Activated CD4-positive, alpha-beta T cell treated with anti-CD3 and anti-CD28 coated beads for 4 hours (primary cell): ENCODE measurements at places on chromosomes 11 and 22.

- DNase-seq = no peak
Measured at GRCh38 chr11:3855808-3856491, 486 bp downstream of the STIM1 start.

DNA sequence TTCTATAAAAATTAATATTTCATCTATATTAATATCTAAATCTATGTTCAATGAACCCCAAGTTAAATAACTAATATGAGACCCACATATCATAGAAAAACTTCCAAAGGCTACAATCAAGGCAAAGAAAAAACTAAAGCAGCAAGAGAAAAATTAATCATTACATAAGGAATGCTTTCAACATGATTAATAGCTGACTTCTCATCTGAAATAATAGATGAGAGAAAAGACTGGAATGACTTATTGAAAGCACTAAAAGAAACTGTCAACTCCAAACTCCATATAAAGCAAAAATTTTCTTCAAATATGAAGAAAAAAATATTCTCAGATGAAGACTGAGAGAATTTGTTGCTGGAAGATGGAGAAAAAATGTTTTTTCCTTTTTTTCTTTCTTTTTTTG is 13.0 kb downstream of the TRIM5 start:
- no peak for DNase-seq

DNA sequence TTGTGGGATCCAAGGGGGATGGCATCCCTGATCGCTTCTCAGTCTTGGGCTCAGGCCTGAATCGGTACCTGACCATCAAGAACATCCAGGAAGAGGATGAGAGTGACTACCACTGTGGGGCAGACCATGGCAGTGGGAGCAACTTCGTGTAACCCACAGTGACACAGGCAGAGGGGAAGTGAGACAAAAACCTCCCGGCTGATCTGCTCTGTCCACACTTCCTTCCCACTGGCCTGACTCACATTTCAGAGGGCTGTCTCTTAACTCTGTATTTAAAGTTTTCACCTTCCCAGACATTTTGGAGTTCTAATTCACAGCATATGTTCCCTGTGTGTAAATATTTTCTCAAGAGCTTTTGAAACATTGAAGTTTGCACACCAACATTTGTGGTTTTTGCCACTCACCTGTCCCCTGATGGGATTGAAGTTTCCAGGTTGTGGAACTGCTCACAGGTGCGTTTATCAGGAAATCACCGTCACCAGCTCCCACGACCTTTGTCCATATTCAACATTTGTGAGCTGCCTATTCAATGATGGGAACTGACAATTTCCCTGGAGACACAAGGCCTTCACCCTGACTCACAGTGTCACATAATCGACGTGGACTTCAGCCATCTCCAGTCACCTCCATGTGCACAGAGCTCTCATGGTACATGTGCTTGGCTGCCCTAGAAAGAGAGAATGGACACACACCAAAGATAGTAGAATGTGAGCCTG is 99.2 kb downstream of the VPREB1 start:
- DNase-seq = no peak

DNA sequence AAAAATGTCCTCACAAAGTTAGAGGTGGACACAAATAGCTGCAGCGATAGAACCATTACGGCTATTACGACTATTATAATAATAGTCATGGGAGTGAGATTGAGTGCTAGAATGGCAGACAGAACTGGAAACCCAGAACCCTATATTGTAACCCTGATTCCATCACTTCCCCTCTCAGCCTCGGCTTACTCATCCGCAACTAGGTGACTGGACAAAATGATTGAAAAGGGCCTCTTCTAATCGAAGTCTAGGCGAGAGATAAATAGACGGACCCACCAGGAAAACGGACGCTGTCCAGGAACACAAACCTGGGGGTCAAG is 629 bp downstream of the PSMA1 start:
- no peak for DNase-seq

DNA sequence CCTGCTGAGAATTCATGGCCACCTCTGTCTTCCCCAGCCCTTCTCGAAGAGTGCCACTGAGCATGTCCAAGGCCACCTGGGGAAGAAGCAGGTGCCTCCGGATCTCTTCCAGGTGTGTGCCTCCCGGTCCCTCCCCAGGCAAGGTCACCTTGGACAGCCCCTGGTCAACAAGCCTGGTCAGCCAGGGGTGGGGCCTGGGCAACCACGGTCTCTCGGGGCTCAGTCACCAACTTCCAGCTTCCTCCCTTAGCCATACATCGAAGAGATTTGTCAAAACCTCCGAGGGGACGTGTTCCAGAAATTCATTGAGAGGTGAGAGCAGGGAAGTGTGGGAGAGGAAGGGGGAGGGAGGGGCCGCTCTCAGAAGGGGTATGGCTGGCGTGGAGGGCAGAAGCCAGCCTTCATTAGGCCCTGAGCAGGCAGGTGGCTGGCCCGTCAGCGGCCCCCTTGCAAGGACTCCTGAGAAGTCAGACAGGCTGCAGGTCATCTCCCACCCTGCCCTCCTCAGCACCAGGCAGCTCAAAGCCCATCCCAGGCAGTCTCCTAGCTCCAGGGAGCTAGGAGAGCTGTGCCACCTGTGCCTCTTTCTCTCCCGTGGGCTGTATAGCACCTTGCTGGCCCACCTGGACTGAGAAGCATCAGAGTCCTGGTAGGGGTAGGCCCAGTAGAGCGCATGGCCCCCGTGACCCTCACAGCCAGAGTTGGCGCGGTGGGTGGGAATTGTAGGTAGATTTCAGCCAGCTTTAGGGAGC is 9.3 kb upstream of the ANKRD13D start:
- DNase-seq = no peak

DNA sequence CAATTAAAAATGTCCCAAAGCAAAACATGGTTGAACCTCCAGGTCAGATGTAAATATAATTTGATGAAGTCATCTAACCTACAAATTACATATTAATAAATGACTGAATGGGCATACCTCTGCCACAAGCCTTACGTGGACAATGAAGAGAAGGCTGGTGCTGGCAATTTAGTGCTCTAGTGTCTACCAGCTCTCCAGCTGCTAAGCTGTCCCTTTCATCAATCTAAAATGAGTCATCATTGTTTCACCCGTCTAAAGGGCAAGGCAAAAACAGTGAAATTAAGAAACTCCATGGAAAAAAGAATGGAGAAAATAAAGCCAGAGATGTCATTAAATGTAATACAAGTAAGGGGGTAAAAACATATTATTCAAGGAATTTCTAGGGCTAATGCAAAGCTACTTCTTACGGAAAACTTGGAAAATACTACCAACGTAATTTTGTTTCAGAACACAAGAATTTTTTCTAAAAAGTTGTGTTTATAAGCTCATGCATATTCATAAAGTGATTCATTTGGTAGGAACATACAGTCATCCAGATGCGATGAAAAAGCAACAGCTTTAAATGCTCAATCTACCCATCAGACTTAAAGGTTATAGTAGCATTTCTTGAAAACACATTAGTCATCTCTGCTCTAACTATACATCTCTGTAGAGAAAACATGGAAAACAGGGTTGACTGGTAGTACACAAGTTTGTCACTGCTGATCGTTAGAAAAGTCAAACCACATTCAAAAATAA is 71.5 kb downstream of the SIK3 start:
- no peak for DNase-seq

DNA sequence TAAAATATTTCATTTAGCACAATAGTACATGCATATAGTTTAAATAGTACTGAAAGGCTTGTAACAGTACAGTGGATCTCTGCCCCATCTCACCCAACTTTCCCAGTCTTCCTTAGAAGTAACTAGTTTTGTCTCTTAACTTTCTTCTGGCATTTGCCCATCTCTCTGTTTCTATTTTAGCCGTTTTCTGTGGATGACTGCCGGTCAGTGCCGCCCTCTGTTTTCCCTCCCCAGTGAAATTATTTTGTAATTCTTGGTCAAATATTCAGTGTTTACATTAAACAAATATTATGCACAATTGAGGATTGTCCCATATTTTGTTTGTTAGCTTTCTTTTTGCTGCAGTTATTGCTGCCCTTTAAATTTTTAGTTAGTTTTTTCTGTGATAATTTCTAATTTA is 8.3 kb downstream of the PDHX start:
- no peak for DNase-seq

DNA sequence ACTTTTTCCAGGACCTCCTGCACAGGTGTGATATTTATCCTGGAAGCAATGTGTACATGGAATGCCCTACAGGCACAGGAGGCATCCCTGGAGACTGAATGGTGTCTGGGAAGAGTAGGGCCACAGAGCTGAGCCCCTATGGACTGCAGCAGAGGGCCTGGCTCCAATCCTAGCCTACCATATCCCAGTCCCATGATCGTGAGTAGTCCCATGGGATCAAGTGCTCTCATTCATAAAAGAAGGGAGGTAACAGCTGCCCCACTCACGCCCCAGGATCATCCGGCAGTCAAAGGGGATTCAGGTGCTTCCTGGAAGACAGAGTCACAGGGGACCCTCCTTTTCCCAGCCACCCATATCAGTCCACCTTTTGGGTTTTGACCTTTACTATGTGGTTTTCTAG is 24.0 kb downstream of the ANKK1 start:
- no peak for DNase-seq

DNA sequence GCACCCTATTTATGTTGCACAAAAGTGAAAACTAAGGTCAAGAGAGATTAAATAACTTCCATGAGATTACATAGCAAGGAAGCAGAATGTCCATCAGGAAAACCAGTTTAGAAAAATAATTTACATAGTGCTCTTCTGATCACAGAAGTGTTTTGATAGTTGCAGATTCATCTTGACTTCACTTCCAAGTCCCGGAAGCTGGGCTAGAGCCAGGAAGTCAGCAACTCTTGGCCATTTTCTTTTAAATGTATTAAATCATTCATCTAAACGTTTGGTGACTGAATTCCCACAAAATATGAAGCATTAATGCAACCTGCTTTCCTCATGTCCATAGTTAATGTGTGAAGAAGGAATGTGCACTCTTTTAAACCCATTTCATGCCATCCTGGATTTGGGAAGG is 29.7 kb downstream of the APLP2 start:
- no peak for DNase-seq

DNA sequence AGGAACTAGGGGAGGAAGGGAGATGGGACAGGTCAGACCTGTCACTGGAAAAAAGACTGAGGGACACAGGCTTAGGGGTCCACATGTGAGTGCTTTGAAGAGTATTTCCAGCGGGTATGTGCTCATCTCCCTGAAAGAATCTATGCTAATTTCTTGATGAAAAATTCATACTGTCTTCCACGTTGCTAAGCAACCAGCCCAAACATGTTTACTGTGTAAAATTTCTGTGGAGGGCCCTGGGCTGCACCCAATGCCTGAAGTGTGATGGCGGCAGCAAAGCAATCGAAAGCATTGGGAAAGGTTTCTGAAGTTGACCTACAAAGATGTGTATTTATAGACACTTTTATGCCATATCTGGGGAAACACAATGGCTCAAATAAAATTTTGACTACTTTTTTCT is 7.4 kb downstream of the SYT13 start:
- no peak for DNase-seq
